ENCODE measurements at places on chromosomes 3 and 15.

GRCh38 chr3:31661993-31662670, 129.4 kb downstream of the STT3B start:
- DNase-seq: no peak

DNA sequence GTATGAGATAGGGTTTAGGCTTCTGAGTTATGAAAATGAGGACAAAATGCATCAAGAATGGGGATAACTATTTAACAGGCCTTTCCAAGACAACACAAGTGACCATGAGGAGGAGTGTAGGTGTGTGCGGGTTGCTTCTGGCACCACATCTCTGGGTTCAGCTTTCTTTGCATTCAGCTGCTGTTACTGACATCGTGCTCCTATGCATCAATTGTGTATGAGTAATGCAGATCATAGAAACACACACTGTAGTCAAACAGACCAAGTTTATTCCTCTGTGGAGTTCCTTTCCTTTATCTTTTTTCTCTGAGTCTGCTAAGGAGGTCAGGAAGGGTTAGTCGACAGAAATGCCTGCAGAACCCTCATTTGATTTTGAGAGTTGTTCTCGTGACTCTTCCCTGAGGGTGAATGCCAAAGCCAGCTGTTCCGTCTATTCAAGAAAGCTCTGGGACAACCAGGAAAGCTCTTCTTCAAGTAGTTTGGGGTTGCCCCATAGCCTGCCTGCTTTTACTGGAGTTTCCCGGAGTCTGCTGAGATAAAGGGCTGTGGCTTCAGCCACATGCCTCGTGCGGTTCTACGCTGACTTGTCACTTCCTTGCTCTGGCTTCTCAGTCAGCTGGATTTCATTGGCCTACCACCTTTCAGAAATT, 136.7 kb upstream of the TLE3 start:
- DNase-seq: no peak

- DNase-seq: no peak
Observed at GRCh38 chr3:105976196-105976595, 107.4 kb upstream of the CBLB start.

DNA sequence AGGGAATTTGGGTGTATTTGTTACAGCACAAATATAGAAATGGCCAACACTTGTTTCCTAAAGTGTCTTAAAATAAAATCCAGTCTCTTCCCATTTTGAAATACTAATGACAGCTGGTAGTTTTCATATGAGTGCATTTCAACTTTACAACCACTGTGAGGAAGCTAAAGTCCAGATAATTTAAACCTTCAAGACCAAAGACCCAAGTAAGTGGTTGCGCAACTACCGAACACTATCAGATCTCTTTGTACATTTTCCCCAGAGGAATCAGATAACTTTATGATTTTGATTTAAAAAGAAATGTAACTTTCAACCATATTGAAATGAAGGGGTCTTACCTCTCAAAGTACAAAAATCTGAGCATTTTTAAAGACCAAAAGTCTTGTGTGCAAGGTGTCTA, 14.3 kb downstream of the BCL2L10 start:
- DNase-seq: no peak

- no peak for DNase-seq
Observed at GRCh38 chr3:72627271-72627670, 221.0 kb downstream of the SHQ1 start.

DNA sequence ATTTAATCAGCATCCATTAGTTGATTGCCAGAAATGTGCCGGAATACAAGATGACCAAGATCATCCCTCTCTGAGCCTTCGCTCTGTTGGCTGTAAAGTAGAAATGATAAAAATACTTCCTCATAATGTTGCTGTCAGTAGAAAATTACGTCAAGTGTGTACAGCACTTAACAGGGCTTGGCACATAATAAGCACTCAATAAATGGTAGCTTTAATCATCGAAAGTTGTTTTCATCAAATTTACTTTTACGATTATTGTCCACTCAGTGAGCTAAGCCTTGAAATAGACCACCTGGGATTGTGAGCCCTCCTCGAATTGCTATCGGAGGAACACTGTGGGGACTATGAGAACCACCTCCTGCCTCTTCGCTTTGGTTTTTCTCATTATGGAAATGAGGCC, 301.3 kb upstream of the TPRG1 start:
- no peak for DNase-seq

- no peak for DNase-seq
Observed at GRCh38 chr15:81373176-81373575, 837 bp downstream of the TMC3 start.

GRCh38 chr15:43434446-43434845, 58.5 kb downstream of the TP53BP1 start:
- no peak for DNase-seq

DNA sequence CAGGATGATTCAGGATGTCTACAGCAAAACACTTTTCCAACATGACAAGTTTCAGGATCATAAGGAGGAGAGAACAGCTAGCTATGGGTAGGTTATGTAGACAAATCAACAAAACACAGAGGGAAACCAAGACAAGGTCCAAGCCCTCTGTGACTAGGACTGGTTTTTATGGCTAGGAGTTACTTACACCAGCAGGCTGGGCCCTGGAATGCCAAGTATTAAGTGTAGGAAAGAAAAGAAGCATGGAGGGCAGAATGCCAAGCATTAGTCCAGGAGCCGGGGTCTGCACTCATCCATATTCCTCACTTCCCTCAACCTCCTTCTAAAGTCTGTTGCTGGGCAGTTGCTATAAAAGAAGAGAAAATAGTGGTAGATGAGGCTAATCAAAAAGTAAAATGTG, 35.3 kb upstream of the PPP2R3A start:
- no peak for DNase-seq

DNA sequence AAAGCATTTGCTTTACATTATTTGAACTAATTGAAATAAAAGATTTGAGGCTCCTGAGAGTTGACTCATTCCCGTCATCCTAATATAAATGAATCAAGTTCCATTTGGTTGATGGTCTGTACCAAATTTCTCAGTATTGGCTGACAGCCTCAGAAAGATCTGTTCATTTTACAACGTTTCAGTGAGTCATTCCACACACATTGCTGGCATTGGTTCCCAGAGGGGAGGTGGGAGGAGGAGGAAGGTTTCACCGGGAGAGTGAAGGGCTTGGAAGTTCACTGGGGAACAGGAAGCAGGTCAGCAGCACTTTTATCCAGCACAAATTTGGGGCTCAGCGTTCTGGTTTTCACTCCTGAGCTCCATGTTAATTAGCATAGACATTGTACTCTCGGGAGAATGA, 176.7 kb upstream of the CADPS start:
- no peak for DNase-seq

DNA sequence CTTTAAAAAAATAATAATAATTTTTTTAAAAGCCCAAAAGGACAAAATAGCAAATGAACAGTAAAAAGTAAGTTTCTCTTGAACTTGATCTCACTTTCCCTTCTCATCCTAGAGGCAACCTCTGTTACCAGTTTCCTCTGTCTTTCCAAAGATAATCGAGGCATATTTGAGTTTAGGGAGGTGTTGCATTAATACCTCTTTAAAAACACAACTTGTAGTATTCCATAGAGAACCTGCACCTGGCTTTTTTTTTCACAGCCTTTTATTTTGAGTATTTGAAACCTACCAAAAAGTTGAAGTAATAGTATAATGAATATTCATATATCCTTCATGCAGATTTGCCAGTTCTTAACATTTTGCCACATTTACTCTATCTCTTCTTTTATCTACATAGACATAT, 9.1 kb downstream of the CSK start:
- no peak for DNase-seq

- DNase-seq: no peak
Observed at GRCh38 chr15:90763366-90764099, 46.4 kb downstream of the BLM start.

DNA sequence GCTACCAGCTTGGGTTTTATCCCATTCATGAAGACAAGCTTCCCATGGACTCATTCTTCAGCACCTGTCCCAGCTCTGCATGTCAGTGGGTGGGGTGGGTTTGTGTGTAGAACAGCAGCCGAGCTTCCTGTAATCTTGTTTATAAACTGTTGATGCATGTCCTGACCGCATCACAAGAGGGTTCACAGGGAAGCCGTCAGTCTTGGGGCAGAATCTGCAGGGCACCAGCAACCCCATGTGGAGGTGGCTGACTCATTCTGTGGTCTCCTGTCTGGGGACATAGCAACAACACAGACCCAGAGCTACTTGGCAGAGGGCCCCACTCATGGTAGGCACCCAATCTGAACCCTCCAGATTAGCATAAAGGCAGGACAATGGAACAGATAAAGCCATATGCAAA, 35.6 kb downstream of the DAPK2 start:
- no peak for DNase-seq

GRCh38 chr3:178120367-178120766, 415.9 kb upstream of the KCNMB2 start:
- DNase-seq: no peak

GRCh38 chr3:58025837-58026569, 17.8 kb downstream of the FLNB start:
- no peak for DNase-seq

- no peak for DNase-seq
Observed at GRCh38 chr3:158773845-158774830, 27.7 kb upstream of the MFSD1 start.

DNA sequence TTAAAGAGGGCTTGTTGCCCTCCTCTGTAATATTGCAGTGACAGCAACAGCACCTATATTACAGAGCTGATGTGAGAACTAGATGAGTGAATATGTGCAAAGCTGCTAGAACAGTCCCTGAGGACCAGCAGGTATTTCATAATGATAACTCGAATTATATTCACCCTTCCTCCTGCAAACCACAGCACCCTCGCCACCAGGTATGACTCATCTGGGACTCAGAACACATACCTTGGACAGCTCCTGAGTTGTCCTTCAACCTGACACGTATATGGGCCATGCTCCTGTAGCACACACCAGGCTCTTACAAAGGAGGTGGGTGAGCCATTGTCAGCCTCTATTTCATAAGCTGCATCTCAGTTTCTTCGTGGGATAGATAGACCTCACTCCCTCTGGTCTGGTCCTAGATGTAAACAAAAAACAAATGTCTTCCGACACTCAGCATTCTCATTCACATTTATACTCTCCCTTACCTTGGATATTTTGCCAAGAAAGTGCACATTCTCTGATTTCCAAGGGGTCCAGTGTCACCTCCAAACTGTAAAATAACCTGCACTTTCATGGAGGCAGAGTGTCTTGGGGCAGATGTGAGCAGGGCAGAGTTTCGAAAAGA, 124.5 kb downstream of the TLE3 start:
- DNase-seq: no peak

- DNase-seq: no peak
Observed at GRCh38 chr15:64351265-64351664, 4.7 kb downstream of the CSNK1G1 start.

GRCh38 chr15:63372753-63373152, 8.9 kb downstream of the CA12 start:
- no peak for DNase-seq

GRCh38 chr15:95609096-95609495, 721.4 kb upstream of the NR2F2 start:
- no peak for DNase-seq

GRCh38 chr3:17645074-17645698, 97.2 kb downstream of the TBC1D5 start:
- no peak for DNase-seq

GRCh38 chr3:165549665-165550064, 287.6 kb downstream of the BCHE start:
- no peak for DNase-seq

GRCh38 chr15:42612367-42612912, 37.0 kb downstream of the STARD9 start:
- DNase-seq: no peak

DNA sequence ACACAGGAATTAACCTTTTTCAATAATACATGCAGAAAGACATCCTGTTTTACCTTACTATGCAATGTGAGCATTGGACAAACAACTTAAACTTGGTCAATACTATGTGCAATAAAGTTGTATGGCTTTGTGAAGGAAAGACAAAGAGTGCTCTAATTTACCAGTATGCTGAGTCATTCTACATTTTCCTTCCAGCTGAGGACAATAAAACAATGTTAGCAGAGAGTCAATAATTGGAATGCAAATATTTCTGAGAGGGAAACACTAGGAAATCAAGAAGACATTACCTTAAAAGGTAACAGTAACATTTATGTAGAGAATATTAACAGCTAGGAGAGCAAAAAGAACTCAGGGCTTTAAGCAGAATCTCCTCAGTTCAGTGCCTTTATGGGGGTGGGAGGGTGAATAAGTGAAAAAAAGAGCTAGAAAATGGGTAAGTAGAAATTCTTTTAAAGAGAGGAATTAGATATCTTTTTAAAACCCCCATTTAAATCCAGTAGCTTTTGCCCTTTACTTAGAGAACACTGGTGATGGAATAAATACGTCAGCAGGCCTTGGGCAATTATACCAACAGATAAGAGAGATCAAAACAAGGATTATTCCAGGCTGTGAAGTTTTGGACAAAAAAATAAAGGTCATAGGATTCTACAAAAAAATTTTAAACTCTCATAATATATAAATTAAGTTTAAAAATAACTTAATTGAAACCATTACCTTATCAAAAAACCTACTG, 11.6 kb upstream of the HGD start:
- no peak for DNase-seq

- peak; percentile 65 for DNase-seq
Observed at GRCh38 chr15:100199711-100200286, 142.0 kb downstream of the ADAMTS17 start.
